Activated naive CD8-positive, alpha-beta T cell treated with anti-CD3 and anti-CD28 coated beads, Interleukin-2, amount 50 U/mL, for 24 hours (primary cell): ENCODE measurements at places on chromosomes 13 and 19.

GRCh38 chr13:64127856-64128255, 2712.2 kb upstream of the PCDH20 start:
- no peak for DNase-seq

- no peak for DNase-seq
Observed at GRCh38 chr13:42246541-42246940, 25.4 kb upstream of the AKAP11 start.

GRCh38 chr19:55206664-55207500, 2.4 kb downstream of the PTPRH start:
- peak; percentile 64 for DNase-seq

GRCh38 chr19:12090807-12091206, 26.3 kb downstream of the ZNF844 start:
- peak; percentile 82 for DNase-seq

DNA sequence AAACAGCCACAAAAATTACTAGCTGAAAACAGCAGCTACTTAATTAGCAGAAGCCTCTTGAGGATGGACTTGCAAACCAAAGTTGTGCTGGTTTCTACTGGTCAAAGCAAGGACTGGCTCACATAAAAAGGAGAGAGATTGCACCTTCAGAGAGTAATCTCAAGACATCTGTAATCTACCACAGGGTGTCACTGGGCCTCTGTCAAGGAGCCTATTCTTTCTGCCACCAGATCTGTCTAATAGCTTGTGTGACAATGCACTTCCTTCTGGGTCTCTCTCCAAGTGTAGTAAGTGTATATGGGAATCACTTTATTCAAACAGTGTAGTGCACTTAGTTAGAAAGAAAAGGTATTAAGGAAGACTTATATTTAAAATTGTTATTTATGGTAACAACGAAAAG, 24.4 kb upstream of the ZNF561 start:
- no peak for DNase-seq

GRCh38 chr13:112746044-112746443, 56.2 kb downstream of the ATP11A start:
- DNase-seq: no peak

DNA sequence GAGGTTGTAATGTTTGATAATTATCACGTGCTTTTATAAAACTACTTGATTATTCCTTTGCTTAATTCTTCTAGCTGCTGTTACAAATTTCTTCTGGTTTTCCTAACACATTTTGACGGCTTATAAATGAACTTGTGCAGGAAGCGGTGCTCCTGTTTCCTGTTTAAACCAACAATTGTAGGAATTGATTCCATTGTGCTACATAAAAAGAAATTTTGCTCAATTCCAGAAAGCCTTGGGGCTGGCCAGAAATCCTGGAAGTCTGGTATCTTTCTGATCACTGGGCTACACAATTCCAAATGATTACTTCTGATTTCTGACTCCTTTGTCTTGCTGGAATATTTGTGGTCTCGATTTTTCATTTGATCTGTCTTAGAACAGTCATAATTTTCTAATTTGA, 14.9 kb downstream of the RFC3 start:
- DNase-seq: no peak

DNA sequence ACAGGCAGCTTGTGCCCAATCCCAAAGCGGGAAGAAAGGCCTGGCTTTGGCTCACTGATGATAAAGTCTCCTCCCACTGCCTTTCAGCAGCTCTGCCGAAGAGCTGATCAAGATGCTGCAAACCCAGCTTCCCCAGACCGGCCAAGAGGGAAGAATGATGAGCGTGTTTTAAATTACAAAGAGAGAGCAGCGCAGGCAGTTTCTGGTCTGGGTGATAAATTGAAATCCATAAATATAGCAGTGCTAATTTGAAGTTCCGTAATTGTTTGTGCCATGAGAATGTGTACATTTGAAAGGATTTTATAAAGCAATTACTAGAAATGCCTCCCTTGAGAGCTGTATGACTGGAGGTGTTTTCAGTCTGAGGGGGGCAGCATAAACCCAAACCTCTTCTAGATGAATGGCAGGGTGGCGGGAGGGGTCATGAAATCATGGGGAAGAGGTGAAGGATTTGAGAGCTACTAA, 171.8 kb downstream of the STK24 start:
- no peak for DNase-seq

- no peak for DNase-seq
Observed at GRCh38 chr19:18282788-18283141, 1.3 kb upstream of the JUND start.

GRCh38 chr19:54696117-54696548, 28.1 kb upstream of the KIR3DL3 start:
- no peak for DNase-seq

DNA sequence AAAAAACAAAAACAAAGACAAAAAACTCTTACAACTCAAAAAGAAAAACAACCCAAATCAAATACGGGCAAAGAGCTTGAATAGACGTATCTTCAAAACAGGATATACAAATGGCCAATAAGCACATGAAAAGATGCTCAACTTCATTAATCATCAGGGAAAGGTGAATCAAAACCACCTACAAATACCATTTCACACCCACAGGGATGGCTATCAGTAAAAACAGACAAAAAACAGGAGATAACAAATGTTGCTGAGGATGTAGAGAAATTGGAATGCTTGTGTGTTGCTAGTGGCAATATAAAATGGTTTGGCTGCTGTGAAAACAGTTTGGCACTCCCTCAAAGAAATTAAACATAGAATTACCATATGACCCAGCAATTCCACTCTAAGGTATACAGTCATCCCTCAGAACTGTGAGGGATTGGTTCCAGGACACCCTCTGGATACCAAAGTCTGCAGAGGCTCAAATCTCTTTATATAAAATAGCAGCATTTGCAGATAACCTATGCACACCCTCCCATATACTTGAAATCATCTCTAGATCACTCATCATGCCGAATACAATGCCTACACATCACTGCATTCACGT, 29.7 kb downstream of the MLLT1 start:
- no peak for DNase-seq

- peak; percentile 71 for DNase-seq
Observed at GRCh38 chr19:47729799-47730520, 15.4 kb upstream of the NOP53 start.

DNA sequence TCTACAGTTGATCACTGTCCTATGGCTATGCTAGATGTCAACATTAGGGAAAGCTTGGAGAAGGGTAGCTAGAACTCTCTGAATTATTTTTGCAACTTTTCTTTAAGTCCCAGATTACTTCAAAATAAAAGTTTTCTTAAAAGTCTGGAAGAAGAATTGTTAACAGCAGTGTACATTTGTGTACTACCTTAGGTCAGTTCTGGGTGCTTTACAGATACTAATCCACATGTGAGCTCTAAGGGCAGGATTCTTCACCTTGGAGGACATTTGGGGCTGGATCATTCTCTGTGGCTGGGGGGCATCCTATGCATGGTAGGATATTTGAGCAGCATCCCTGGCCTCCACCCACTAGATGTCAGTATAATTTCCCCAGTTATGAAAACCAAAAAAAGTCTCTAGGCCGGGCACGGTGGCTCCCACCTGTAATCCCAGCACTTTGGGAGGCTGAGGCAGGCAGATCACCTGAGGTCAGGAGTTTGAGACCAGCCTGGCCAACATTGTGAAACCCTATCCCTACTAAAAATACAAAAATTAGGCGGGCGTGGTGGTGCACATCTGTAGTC, 2.8 kb downstream of the BRME1 start:
- peak; percentile 45 for DNase-seq

- no peak for DNase-seq
Observed at GRCh38 chr19:1216756-1217155, 11.2 kb downstream of the STK11 start.

DNA sequence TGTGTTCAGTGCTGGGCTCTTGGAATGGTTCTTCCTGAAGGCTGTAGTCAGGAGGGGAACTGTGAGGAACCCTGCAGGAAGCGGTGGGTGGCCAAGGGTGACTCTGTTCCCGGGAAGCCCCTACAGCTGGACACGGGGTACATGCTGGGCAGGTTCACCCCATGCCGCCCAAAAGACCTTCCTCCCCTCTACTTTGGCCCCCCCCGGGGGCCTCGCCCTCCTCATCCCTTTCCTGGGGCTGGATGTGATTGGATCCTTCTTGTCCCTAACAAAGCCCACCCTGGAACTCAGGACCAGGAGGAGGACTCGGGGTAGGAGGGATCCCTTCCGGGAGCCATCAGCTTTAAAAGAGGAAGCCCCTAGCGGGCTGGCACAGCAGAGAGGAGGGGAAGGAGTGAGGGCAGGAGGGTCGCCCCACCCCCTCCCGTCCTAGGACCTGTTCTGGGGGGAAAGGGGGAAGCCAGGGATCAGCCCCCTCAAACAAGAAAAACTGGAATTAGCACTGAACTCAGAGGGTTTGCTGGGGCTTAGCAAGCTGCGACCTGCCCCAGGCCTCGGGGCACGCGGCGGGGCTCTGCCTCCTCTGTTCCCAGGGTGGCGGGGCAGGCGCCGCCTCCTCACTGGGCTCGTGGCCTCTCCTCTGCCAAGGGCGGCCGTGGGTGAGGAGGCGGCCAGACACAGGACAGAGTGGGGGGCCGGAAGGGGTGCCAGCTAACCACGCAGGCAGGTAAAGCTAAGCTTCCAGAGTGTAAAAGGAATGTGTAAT, 4.0 kb downstream of the CEBPA start:
- DNase-seq: no peak

- no peak for DNase-seq
Observed at GRCh38 chr13:51048616-51049015, 62.5 kb downstream of the C13orf42 start.

- DNase-seq: peak; percentile 90
Observed at GRCh38 chr19:7652061-7652641, 15.2 kb downstream of the STXBP2 start.

DNA sequence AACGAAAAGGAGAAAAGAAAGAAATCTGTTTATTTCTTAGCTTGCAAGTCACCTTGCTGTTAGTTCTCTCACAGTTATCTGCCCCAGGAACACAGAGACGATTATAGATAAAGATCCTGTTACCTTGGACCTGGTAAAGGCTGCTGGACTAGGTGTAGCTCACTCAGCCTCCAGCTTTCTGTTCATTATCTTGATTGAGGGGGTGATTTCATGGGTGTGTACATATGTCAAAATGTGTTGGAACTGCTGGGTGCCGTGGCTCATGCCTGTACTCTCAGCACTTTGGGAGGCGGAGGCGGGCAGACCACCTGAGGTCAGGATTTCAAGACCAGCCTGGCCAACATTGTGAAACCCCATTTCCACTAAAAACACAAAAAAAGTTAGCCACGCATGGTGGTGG, 27.9 kb downstream of the CERS4 start:
- no peak for DNase-seq

- DNase-seq: no peak
Observed at GRCh38 chr13:30148786-30149185, 158.6 kb downstream of the KATNAL1 start.

GRCh38 chr13:61128850-61129645, 286.6 kb downstream of the PCDH20 start:
- no peak for DNase-seq

DNA sequence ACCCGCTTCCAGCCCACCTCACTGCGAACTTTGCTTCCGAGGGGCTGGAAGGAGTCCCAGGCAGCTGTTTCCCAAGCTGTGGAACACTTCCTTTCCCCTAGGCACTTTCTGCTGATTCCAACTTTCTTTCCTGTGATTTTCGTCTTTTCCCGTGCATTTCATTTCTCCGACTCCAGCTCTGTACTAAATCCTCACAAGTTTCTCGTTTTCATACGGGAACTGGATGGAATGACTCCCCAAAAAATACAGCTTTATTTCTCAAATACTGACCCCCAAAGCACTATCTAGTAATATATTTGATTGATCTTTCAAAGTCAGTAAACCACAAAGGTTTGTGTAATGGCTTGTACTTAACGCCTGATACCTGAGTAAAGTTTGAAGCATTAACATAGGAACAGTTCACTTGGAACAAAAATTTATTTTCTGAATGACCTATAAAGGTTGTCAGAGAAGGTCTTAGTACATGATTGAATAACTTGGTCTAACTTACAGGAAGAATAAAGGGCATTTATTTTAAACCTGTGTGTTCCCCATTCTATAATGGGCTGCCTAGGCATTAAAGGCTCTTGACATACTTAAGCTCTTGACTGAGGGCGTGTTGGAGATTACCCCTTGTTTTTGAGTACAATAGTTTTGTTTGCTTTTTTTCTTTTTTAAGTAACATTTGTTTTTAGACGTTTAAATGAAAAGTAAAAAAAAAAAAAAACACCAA, 1.3 kb upstream of the PCDH9 start:
- no peak for DNase-seq

- DNase-seq: no peak
Observed at GRCh38 chr13:42973581-42973980, 18.5 kb downstream of the EPSTI1 start.

DNA sequence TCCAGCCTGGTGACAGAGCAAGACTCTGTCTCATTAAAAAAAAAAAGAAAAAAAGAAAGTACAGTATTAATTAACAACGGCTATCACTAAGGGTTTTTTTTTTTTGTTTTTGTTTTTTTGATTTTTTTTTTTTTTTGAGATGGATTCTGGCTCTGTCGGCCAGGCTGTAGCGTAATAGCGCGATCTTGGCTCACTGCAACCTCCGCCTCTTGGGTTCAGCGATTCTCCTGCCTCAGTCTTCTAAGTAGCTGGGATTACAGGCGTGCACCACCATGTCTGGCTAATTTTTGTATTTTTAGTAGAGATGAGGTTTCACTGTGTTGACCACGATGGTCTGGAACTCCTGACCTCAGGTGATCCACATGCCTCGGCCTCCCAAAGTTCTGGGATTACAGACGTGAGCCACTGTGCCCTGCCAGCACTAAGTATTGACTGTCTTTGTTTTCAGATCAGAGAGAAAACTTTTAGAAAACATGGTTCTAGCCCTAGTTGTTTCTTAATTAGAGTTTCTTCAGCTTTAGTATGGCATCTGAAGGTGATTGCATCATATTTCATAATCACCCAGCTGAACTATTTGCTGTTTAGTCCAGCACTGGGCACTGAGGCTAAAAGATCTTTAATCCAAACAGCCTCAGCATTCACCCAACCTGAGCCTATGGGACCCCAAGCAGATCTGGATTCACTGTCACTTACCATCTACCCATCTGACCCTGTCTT, 2.7 kb upstream of the GATAD2A start:
- DNase-seq: no peak

- peak; percentile 3 for DNase-seq
Observed at GRCh38 chr19:37855098-37855497, 51.3 kb downstream of the WDR87 start.

DNA sequence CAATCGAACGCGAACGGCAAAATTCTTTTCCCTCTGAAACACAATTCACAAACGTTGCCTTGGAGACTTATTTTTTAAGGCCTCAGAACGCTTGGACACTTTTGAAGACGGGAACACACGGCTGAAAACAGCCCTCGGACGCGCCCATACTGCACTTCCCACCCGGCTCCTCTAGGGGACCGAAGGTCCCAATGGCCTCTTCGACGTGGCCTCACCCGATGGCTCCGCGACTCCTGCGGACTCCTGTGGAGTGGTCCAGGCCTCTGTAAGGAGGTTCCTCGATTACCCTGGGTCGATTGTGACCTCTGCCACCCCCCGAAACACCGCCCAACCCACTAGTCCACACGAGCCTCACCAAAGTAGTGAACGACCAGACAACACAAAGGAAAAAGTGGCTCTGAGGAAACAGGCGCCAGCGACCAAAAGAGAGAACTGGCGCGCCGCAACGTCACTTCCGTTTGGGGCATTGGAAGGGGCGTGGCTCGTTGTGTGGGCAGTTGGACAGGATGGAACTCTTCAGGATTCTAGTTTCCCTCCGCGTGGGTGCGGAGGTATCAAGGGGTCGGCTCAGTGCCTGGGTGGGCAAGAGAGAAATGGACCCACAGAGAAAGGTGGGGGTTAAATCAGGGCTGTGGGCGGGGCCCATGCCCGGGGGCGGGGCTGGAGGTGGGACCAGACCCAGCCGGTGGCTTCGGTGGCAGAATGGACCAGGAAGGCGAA, at the start of gene ZNF560:
ZNF560 (minus strand) TSS at position 434 of the 720 bp plus-strand sequence. CDS start 23,303 bp downstream, outside the sequence.
- DNase-seq: peak; percentile 19
